Stimulated activated CD8-positive, alpha-beta memory T cell treated with anti-CD3 and anti-CD28 coated beads, Interleukin-2, amount 100 ng/mL, for 1 hour (primary cell): ENCODE measurements at places on chromosomes 6 and 20.
A peak's percentile ranks its signal among the peaks of the same experiment; 100 is the strongest.

DNA sequence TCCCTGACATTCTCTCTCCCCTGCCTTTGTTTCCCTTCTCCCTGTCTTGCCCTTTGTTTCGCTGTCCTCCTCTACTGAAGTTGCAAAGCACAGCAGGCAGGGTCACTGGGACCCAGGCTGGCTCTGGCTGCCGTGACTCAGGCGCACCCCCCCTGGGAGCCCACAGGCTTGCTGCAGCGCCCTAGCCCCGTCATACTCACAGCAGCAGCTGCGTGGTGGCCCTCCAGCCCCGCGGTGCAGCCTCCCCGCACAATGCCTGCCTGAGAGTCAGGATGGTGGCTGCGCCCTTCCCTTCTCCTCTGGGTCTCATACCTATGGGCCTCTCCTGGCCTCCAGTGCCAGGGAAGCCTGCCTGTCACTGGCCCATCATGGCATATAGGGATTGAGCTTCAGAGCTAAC lies 41.7 kb downstream of the TXNDC5 start:
- DNase-seq = no peak

- DNase-seq = no peak
These were observed 287.1 kb upstream of the PRDM1 start for GRCh38 chr6:105799056-105799455.

GRCh38 chr6:43971776-43972126 lies 155.5 kb downstream of the MRPL14 start:
- no peak for DNase-seq

DNA sequence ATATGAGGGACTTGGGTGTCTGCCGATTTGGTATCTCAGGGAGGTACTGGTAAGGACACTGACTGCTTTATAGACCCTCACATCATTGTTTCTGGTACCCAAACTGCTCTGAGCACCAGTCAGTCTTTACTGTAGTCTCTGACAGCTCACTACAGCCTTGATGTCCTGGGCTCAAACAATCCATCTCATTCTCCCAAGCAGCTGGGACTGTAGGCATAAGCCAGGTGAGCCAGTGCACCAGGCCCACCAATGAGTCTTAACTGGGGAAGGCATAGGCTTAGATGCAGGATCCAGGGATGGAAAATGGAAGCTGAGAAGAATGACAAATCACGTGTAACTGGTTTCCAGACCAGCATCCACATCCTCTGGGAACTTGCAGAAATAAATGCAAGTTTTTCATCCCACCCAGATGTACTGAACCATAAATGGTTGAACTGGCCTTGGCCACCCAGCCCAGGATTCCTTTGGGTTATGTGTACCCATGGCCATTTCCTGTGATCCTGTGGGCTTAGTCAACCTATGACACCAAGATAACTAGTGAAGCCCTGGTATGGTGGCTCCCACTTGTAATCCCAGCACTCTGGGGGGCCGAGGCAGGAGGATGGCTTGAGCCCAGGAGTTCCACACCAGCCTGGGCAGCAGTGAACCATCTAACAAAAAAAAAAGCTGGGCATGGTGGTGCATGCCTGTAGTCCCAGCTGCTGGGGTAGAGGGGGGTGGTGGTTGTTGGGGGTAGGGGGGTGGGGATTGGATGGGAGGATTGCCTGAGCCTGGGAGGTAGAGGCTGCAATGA lies 5.8 kb downstream of the TUBB start:
- no peak for DNase-seq

DNA sequence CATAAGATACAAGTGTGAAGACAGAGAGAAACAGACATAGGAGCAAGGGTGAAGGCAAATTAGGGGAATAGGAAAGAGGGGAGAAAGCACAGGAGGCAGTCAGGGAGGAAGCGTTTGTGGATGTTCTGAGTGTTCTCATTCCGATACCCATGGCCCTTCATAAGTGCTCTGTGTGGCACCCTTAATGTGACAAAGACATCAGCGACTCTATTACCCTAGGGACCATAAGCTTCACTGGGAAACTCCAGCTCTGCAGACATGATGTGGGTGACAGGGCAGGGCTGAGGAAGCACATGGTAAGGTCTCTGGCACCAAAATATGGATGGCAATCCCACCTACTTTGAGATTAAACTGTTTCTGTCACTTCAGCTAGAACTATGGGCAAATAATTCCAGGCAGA lies 33.0 kb downstream of the F13A1 start:
- no peak for DNase-seq

- DNase-seq = no peak
These were observed 125.2 kb downstream of the MYO6 start for GRCh38 chr6:75874224-75874623.

DNA sequence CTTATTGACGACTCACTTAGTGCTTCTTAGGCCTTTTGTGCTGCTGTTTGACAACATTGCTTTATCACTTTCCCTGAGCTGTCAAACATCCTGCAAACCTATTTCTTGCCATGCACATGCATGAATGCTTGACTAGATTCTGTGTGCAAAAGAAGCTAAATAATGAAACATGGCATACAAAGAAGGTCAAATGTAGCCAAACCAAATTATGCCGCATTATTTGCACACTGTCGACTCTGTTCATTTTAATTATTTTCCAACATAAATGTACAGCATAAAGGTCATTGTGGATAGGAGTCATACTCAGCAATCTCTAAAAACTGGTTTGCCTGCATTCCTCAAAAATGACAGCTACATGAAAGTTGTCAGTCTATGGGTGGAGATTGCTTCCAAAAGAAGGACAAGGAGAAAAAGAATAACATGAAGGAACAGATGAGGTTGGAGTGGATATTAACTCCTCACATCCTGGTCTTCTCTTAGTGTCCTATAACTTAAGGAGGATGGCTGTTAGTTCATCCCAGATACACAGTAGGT lies 123.1 kb upstream of the STXBP5 start:
- DNase-seq = no peak

- DNase-seq = no peak
These were observed 224.4 kb downstream of the OGFRL1 start for GRCh38 chr6:71513036-71513435.

- no peak for DNase-seq
These were observed 18.6 kb downstream of the SUN5 start for GRCh38 chr20:32985596-32985995.

DNA sequence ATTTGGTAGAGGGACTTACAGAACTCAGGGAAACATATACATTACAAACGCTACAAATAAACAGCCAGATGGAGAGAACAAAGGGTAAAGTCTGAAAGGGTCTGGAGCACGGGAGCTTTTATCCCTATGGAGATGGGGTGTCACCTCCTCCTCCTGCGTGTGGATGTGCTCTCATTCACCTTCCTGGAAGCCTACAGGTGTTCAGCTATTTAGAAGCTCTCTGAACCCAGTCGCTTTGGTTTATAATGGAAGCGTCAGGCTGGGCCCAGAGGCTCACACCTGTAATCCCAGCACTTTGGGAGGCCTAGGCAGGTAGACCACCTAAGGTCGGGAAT lies 17.7 kb upstream of the ITCH start:
- no peak for DNase-seq

DNA sequence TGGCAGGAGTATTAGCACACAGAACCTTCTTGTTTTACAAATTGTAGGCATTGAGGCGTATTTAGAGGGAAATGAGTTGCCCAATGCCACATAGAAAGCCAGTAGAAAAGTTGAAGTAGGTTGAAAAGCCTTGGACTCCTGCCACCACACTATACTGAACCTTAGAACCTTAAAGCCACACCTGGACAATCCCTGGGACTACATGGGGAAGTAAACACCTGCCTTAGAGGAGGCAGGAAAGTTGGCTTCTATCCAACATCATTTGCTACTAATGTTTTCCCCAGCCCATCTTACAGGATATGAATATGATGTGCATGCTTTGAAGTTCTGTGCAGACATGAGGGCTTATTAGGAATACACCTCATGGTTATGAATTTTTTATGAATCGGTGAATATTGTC lies 5.3 kb upstream of the EPPIN start:
- no peak for DNase-seq

GRCh38 chr20:17665756-17666155 lies 16.3 kb downstream of the RRBP1 start:
- no peak for DNase-seq

DNA sequence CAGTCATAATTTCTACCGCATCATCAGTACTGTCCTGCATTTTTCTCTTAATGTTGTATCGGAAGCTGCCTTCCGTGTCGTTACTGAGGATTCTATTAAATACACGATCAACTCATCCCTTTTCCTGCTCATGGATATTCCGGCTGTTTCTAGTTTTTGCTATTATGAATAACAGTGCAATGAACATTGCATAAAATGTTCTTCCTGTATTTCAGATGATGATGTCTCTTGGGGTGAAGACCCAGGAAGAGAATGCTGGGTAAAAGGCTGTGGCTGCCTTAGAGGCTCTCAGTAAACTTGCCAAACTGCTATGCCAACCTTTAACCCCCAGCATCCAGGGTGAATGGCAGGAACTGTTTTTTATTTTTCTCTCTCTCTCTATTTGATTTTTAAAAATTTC lies 24.1 kb upstream of the EPB41L1 start:
- no peak for DNase-seq

DNA sequence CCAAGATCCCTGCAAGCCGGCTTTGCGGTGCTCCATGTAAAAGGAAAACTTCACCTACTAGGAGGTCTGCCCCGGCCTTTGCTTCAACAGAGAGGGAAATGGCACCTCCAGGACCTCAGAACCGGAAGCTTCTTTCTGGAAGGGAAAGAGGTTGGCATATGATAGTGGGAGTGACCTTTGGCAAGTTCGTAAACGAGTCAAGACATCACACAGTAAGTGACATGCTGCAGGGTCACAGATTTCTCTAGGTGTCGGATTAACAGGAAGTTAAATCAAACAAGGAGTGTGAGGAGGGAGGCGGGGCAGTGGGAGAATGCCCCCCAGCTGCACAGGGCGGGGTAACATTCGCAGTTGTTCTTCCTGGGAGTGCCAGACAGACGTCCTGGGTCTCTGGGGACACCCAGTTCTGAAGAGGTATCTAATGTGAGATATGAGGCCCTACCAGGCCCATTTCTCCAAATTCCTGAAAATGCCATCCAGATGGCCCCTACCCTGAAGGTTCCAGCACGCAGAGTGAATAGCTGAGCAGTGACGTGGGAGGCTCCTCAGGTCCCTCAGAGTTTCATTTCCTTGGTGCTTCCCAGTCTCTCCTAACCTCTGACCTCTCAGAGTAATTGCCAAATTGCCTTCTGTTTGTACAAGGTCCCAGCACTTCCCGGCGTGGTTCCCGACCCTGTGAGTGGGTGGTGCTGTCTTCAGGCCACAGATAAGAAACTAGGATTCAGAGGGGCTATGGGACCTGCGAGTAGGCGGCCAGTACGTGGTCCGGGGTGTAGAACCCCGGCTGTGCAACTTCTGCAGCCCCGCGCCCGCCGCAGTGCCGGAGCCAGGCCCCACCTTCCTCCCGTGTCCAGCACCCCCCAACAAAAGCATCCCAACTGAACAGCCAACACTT lies 1.9 kb downstream of the RRBP1 start:
- no peak for DNase-seq

DNA sequence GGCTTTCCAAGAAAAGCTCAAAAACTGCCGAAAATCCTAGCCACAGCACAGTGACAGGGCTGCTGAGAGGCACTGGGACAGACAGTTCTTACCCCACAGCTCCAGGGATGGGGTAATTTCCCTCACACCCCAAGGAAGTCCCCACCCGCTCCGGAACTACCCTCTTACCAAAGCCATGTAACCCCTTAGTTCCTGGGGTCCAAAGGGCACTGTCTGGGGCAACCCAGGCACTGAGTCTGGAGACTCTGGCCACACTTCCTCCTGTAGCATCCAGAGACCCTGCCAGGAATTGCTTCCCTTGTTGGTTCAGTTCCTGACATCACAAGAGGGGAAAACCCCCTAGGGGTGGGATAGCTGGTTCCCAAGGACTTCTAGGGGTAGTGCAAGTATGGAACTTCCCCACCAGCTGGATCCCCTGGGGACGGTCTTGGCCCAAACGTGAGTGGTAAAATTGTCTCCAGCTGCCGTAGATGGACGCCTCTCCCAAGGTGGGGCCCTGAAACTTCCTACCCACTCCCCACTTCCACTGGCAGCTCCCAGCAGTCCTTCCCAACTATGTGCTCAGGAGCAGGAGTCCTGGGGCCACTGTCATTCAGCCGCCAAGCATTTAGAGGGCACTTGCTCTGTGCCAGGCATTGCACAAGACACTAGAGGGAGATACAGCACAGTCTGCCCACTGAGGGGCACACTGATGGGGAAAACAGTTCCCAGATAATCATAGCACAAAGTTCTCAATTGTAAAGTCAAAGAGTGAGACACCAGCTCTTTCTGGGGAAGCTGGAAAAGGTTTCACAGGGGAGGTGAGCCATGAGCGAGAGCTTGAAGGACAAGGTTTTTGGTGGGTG lies 17.2 kb upstream of the HCK start:
- no peak for DNase-seq

GRCh38 chr6:118146584-118146983 lies 239.5 kb downstream of the SLC35F1 start:
- no peak for DNase-seq

GRCh38 chr6:152897807-152898399 lies 84.9 kb downstream of the FBXO5 start:
- DNase-seq = peak; percentile 28

GRCh38 chr6:90478789-90479602 lies 107.9 kb downstream of the MAP3K7 start:
- peak; percentile 61 for DNase-seq

- DNase-seq = no peak
These were observed 39.9 kb downstream of the MYO6 start for GRCh38 chr6:75788894-75789293.

- DNase-seq = no peak
These were observed 15.9 kb upstream of the ADGB start for GRCh38 chr6:146582857-146583256.

DNA sequence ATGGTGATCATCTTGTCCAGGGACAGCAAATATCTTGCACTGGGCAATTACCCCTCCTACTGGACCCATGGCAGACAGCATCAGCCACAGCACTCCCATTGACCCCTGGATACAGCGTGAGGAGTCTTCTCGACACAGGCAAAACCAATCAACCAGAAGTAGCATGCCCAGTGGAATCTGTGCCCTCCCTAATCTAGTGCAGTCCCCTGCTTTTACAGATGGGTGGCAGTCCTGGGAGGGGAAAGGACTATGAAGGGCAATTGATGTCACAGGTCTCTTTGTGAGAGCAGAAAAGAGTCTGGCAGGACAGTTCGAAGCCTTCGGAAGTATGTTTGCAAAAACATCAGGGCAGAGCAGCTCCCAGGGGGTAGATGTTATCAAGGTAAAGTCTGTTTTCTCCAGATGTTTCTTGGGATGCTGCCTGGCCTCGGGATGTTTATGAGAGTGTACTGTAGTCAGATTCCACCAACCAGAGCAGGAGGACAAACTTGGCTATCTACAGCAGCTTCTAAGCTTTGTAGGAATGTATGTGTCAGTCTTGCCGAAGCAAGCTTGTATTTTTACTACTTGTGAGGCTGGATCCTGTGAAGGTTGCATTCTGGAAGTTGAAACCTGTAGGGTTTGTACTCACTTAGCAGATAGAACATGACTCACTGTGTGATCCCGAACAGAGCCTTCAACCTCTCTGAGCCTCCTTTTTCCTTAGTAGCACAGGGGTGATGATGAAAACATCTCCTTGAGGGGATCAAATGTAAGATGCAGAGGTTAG lies 63.0 kb upstream of the MYL9 start:
- no peak for DNase-seq
